ENCODE measurements at places on chromosomes 2 and 18.
A peak's percentile ranks its signal among the peaks of the same experiment; 100 is the strongest.

GRCh38 chr2:24334245-24334633 lies 26.1 kb downstream of the ITSN2 start:
- no peak overlapping the region for H3K4me3 ChIP-seq
- no peaks in the 10 kb centered on the region for H3K36me3 ChIP-seq
- no peak for DNase-seq
- H3K4me1 ChIP-seq: peaks cover 3% of the 10 kb centered on the region
- no peaks in the 10 kb centered on the region for H3K27me3 ChIP-seq

DNA sequence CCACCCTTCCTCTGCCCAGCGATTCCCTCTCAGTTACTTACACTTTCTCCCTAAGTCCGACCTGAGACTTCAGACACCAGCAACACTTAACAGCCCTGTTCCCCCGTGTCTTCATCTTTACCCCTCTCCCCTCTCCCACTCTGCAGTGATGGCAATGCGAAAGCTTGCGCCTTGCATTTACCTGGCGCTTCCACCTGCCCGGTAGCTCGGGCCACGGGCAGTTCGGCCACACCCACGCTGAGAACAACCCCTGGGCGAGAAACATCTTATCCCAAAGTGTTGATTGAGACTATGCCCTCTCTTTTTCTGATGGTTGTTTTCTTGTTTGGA lies 558 bp downstream of the DNAJC10 start:
- H3K27ac ChIP-seq: peak overlapping the region; percentile 68
- peak overlapping the region; percentile 99 for H3K4me3 ChIP-seq
- H3K27me3 ChIP-seq: no peaks in the 10 kb centered on the region
- H3K36me3 ChIP-seq: no peaks in the 10 kb centered on the region

DNA sequence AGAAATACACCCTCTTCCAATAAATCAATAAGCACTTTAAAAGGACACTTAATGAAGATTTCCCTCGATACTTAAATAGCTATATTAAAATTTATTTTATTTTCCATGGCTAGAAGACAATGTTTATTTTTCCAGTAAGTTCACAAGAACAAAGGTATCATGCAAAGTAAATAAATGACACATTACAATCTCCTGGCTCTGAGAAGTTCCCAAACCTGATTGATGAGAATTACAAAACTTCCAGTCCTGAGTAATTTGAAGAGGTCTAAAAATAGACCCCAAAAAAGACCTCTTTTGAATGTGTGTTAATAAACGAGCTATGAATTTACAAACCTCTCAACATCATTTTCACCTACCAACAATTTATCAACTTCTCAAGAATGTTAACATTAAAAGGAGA lies 1.5 kb upstream of the PEX13 start:
- no peaks in the 10 kb centered on the region for H3K36me3 ChIP-seq
- H3K27me3 ChIP-seq: no peaks in the 10 kb centered on the region

- no peak for DNase-seq
- no peaks in the 10 kb centered on the region for H3K36me3 ChIP-seq
- H3K27ac ChIP-seq: no peak overlapping the region
- H3K4me1 ChIP-seq: no peaks in the 10 kb centered on the region
- no peaks in the 10 kb centered on the region for H3K27me3 ChIP-seq
These were observed 92.2 kb upstream of the PID1 start for GRCh38 chr2:229363185-229363814.
